Neural progenitor cell (in vitro differentiated cells): ENCODE measurements at places on chromosomes 2 and 18. TPM values are rescaled to one million over a fixed set of nuclear protein-coding genes. Genes with fewer than 3 reads are reported as not detected.

GRCh38 chr2:207483066-207483465, 46.7 kb upstream of the CREB1 start:
- H3K27me3 ChIP-seq = no peaks in the 10 kb centered on the region
- no peak for DNase-seq
- no peaks in the 10 kb centered on the region for H3K36me3 ChIP-seq
- H3K4me1 ChIP-seq = no peaks in the 10 kb centered on the region
- H3K4me3 ChIP-seq = no peak overlapping the region

DNA sequence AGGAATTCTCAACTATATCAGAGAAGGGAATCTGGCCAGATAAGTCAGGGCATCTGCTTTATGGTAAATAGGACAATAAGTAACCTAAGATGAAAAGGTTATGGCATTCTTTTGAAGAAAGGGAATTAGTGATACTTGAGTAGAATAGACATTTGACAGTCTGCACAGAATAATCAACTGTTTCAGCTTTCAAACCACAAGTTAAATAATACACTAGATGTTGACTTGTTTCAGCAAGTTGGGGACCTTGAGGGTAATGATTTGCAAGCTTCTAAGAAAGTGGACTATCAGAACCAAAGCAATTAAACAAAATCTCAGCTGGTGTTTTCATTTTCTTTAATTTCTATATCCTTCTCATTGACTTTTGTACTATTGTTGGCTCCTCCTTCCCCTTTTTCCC, 54.5 kb downstream of the SLC39A10 start:
- peaks cover 14% of the 10 kb centered on the region for H3K4me1 ChIP-seq
- H3K27ac ChIP-seq = no peak overlapping the region
- peaks cover 27% of the 10 kb centered on the region for H3K36me3 ChIP-seq
- H3K4me3 ChIP-seq = no peak overlapping the region
- DNase-seq = no peak

GRCh38 chr2:68936427-68936826, 16.3 kb downstream of the GKN2 start:
- H3K27me3 ChIP-seq = no peaks in the 10 kb centered on the region
- no peaks in the 10 kb centered on the region for H3K4me1 ChIP-seq
- DNase-seq = no peak
- H3K4me3 ChIP-seq = no peak overlapping the region
- H3K27ac ChIP-seq = no peak overlapping the region
- H3K36me3 ChIP-seq = no peaks in the 10 kb centered on the region

DNA sequence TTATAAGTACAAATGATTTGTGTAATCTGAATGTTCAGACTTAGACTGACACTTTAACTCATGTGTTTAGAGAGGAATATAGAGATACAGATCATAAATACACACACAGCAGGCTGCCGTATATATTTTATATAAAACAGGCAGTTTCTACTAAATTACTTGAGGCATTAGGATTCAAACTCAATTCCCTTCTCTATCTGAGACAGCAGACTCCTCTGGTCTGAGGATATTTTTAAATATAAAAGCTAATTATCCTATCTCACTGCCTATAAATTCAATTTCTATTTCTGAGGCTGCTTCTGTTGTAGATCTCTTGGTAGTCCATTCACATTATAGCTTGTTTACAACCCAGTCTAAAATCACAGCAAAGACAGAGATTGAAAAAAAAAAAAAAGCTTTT, 46.9 kb downstream of the BCL2 start:
- H3K4me3 ChIP-seq = no peak overlapping the region
- no peaks in the 10 kb centered on the region for H3K36me3 ChIP-seq
- DNase-seq = no peak
- no peaks in the 10 kb centered on the region for H3K27me3 ChIP-seq
- H3K27ac ChIP-seq = no peak overlapping the region

GRCh38 chr2:135150725-135151124, 98.6 kb downstream of the RAB3GAP1 start:
- DNase-seq = peak; percentile 31
- peaks cover 19% of the 10 kb centered on the region for H3K4me1 ChIP-seq
- H3K36me3 ChIP-seq = peaks cover 24% of the 10 kb centered on the region
- peak overlapping the region; percentile 75 for H3K27ac ChIP-seq
- no peaks in the 10 kb centered on the region for H3K27me3 ChIP-seq
- no peak overlapping the region for H3K4me3 ChIP-seq

DNA sequence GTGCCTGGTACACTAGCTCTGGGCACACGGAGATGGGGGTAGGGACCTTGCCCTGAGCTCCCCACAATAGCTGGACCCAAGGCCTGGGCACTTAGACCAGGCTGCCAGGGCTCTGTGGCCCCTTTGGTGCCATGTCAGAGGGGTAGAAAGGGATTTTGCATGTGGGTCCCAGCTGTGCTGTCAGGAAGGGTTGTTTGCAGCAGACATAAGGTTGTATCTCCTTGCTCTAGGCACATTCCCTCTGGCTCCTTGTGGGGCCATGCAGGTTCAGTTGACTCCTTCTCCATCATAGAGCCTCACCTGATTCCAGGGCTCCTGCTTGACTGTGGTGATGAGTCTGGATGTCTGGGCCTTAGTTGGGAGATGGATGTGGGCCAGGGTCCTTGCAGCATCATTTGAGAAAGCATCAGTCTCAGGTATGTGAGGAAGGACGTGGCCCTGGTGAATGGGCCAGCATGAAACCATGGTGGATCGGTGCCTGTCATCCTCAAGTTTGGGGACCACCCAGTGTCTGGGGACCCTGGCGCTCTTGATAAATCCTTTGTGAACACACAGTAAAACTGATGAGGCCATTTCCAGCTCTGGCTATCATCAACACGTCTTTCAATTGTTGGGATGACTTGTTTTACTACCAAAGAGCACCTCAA, 461.9 kb upstream of the HS6ST1 start:
- no peak for DNase-seq
- H3K4me1 ChIP-seq = no peaks in the 10 kb centered on the region
- no peak overlapping the region for H3K4me3 ChIP-seq

- DNase-seq = no peak
- no peak overlapping the region for H3K27ac ChIP-seq
- H3K36me3 ChIP-seq = no peaks in the 10 kb centered on the region
- H3K27me3 ChIP-seq = no peaks in the 10 kb centered on the region
- no peaks in the 10 kb centered on the region for H3K4me1 ChIP-seq
- no peak overlapping the region for H3K4me3 ChIP-seq
Measured at GRCh38 chr2:92326-92725, 46.0 kb upstream of the FAM110C start.

DNA sequence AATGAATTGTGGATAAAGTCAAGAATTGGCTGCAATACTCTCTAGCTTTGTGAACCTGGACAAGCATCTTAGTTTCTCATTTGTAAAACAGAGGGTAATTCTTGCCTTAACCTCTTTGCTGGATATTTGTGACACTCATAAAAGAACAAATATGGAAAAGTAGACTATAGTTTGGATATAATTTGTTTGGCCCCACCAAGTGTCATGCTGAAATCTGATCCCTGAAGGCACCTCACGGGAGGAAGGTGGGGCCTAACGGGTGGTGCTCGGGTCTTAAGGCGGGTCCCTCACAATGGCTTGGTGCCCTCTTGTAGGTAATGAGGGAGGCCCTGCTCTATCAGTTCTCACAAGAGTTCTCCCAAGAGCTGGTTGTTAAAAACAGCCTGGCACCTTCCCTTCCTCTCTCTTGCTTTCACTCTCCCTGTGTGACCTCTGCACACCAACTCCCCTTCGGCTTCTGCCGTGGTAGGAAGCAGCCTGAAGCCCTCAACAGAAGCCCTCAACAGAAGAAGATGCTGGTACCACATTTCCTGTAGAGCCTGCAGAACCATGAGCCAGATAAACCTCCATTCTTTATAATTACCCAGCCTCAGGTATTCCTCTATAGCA, 37.4 kb downstream of the ARL4C start:
- no peak for DNase-seq
- no peaks in the 10 kb centered on the region for H3K36me3 ChIP-seq
- no peak overlapping the region for H3K27ac ChIP-seq
- H3K4me1 ChIP-seq = peaks cover 6% of the 10 kb centered on the region
- H3K4me3 ChIP-seq = no peak overlapping the region

DNA sequence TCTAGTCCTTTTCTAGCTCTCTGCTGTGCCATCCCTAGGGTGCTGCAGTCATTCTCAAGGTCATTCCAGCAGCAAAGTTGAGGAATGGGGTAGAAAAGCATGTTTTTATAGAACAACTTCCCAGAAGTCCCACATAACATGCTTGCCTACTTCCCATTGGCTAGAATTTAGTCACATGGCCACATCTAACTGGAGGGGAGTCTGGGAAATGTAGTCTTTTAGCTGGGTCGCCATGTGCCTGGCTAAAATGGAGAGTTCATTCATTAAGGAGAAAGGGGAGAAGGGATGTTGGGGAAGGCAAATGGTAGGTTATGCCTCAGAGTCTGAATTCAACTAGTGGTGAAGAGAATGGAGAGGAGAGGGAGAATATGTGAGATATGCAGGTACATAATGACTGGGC, 85.7 kb downstream of the SLC4A3 start:
- H3K4me1 ChIP-seq = no peaks in the 10 kb centered on the region
- no peak overlapping the region for H3K4me3 ChIP-seq
- no peaks in the 10 kb centered on the region for H3K27me3 ChIP-seq
- no peak overlapping the region for H3K27ac ChIP-seq

ZNF396 gene
- 1.4 and 2.2 TPM in 2 replicates for total RNA-seq

AOX1 gene
- 5.7 and 6.2 TPM in 2 replicates for total RNA-seq

CIDEA gene
- not detected in 2 replicates for total RNA-seq

KCNG2 gene
- 0.99 TPM in 1 of 2 replicates, not detected in the other for total RNA-seq

NTSR2 gene
- total RNA-seq = not detected in 2 replicates

HRH4 gene
- total RNA-seq = 0.13 TPM in 1 of 2 replicates, not detected in the other
